ENCODE measurements at places on chromosomes 5 and 9. TPM values are rescaled to one million over a fixed set of nuclear protein-coding genes. Genes with fewer than 3 reads are reported as not detected.

DNA sequence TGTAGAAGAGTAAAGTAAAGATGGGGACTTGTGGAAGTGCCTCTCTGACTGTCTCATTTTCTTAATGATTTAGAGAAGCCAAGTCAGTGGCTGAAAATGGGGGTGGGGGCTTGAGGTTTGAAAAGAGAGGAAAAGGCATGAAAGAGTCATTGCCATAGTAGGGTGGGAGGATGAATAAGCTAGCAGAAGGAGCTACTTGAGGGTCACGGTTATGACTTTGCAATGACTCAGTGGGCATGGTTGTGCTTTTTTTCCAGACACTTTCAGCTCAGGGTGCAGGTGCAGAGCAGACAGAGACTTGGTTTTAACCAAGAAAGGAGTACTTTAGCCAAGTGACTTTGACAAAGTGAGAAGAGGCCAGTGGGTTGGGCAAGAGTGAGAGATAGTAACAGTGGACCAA is 117.8 kb downstream of the PTTG1 start:
- no peak for DNase-seq

- no peak for DNase-seq
Observed at GRCh38 chr5:66354422-66354821, 210.3 kb downstream of the SREK1 start.

DNA sequence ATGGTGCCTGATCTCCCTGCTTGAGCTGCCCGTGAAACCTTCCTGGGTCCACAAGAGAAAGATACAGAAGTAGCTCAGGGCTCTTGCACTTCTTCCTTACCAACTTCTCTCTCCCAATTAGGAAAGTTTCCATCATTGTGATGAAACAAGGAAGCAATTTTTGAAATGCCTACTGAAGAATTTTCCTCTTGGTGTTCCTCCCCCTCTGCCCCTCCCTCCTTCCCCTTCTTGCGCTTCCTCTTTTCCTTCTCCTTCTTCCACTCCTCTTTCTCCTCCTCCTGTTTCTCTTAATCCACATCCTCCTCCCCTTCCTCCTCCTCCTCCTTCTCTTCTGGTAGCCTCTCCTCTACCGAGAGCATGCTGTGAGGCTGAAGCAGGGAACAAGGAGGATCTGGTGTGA is 36.3 kb upstream of the OTULINL start:
- no peak for DNase-seq

DNA sequence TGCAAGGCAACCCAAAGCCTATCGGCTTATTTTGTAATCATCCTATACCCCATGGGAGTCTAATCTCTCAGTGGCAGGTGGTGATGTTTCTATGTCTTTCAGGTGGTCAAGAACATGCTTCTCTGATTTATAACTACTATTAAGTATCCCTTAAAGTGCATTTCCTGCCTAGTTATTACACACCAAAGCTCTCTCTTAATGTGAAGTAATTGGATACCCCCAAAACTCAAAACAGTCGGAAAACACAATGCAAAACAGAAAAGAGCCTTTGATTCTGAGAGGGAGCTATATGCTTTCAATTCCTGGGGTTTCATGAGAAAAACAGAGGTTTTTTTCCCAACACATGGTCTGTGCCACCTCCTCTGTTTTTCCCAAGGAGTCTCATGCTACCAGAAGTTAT is 416.4 kb downstream of the CSNK1G3 start:
- no peak for DNase-seq

GRCh38 chr9:112884721-112885120 is 6.0 kb downstream of the SLC46A2 start:
- DNase-seq, result no peak

DNA sequence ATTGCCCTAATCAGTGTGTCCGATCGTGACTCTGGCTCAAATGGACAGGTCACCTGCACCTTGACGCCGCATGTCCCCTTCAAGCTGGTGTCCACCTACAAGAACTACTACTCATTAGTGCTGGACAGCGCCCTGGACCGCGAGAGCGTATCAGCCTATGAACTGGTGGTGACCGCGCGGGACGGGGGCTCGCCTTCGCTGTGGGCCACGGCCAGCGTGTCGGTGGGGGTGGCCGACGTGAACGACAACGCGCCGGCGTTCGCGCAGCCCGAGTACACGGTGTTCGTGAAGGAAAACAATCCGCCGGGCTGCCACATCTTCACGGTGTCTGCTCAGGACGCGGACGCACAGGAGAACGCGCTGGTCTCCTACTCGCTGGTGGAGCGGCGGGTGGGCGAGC is 1.4 kb downstream of the PCDHA13 start:
- DNase-seq, result no peak

- no peak for DNase-seq
Observed at GRCh38 chr9:15944341-15944740, 391.5 kb downstream of the CCDC171 start.

- DNase-seq, result no peak
Observed at GRCh38 chr9:78289474-78289873, 7.5 kb upstream of the PSAT1 start.

- DNase-seq, result no peak
Observed at GRCh38 chr5:28808967-28809810, 1770.8 kb upstream of the CDH9 start.

GRCh38 chr9:5920860-5921328 is 30.2 kb downstream of the MLANA start:
- no peak for DNase-seq

- DNase-seq, result no peak
Observed at GRCh38 chr5:150567031-150567717, 59.2 kb downstream of the NDST1 start.

GRCh38 chr5:178193251-178193809 is 6.2 kb upstream of the GMCL2 start:
- DNase-seq, result no peak

DNA sequence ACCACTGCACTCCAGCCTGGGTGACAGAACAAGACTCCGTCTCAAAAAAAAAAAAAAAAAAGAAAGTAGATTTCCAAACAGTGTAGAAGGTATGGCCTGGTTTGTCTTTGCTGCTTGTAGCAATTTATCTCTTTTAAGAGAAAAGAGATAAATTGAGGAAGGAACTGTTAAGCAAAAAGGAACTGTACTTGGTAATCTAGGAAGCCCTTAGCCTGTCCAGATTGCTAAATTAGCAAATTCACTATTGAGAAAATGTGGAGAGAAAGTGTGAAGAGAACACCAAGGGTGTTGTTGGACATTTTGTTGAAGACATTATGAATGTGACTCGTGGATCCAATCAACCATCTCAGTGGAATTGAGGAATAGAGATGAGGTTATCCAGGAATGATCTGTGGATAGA is 13.0 kb upstream of the SUSD3 start:
- DNase-seq, result no peak

DNA sequence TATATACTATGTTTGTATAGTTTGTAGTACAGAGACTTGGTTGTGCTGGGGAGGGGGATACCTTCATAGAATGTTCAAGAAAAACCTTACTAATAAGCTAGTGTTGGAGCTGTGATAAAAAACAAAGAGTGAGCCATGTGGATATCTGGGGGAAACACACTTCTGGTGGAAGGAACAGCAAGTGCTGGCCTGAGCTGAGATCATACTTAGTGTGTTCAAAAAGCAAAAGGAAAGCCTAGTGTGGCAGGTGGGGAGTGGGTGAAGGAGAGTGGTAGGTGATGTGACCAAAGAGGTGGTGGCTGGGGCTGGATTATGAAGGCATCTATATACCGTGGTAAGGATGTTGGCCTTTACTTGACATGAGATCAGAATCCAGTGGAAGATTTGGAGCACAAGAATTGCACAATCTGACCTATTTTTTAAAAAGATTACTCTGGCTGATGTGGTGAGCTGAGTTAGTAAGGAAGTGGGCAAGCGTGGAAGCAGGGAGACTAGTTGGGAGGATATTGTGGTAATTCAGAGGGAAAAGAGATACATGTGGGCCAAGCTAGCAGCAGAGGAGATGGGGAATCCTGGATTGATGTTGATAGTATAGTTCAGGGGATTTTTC is 26.6 kb downstream of the PALM2AKAP2 start:
- DNase-seq, result no peak

- peak; percentile 82 for DNase-seq
Observed at GRCh38 chr5:138444774-138445546, 6.1 kb downstream of the REEP2 start.

DNA sequence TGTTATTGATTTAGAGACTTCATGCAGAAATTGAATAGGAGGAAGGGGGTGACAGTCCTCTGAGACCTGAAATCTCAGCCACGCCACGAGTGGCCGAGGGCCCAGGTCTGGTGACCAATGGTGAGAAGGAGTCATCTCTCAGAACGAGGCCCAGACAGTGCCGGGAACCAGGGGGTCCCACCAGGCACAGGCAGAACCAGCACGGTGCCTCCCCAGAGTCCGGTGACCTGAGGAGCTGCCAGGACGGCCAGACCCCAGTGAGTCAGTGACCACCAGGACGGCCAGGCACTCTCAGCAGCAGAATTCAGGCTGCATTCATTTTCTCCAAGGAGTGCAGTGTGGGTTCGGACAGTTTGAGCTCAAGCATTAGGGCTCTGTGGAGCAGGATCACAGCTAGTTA is 43.8 kb upstream of the NKD2 start:
- DNase-seq, result peak; percentile 41

GRCh38 chr5:100469767-100470166 is 65.4 kb upstream of the FAM174A start:
- DNase-seq, result no peak

GRCh38 chr9:80305136-80305535 is 733.4 kb downstream of the TLE4 start:
- no peak for DNase-seq

- DNase-seq, result no peak
Observed at GRCh38 chr9:4857163-4857810, 64.5 kb downstream of the RCL1 start.

DNA sequence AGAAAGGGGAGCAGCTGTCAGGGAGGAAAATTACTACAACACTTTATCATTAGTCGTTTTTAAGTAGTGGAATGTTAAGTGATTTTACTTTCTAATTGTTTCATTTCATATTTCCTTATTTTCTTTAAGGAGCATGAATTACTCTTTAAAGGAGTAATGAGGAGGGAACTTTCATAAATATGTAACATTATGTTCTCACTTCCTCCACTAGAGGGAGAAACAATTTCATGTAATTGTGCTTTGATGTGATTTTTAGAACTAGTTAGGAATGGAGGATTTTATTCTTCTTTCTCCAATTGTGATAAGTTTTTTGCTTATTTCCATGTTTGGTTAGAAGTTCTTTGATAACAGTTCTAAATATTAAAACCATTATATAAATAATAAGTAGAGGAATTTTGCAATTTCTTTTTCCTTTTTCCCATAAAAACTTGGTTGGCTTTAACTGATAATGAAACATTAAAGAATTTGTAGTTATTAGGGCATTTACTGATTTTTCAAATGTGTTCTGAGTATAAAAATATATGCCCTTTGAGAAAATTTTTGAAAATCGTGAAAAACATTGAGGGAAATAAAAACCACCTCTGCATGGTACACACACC is 25.6 kb downstream of the CEP78 start:
- DNase-seq, result no peak

GRCh38 chr9:134433909-134434882 is 107.9 kb downstream of the RXRA start:
- no peak for DNase-seq

DNA sequence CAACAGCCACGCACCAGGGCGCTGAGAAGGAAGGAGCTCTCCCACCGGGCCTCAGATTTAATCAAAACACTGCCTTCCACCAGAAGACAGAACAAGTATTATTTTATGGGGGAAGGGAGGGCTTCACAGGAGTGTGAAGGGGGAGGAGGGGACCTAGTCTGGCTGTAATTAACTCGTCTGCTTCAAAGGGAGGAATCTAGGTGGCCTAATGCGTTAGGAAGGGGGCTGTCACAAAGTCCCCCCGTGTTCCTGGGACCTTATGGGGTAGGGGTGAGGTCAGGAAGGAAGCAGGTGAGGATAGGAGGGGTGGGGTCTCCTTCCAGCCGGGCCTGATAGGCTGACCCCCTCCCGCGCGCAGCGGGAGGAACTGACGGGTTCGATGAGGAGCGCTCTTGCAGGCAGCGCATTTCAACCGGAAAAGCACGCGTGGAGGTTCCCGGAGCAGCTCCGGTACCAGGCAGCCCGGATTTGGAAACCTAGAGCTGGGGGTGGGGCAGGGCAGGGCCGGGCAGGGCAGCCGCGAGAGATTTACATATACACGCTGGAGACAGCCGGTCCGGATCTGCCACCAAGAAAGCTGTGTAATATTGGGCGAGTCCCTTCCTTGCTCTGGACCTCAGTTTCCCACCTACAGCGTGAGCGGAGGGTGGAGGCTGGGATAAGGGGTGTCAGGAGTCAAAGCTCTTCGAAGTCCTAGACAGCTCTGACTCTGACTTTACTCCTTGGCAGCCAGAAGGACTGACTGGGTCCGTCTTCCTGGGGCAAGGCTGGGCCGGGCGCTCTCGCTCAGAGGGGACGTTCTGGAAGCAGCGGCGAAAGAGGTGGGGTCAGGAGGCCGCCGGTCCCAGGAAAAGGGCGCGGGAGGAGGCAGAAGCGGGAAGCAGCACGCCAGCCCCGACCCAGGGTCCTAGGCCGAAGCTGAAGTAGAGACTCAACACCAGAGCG is 1.8 kb downstream of the SHB start:
- DNase-seq, result peak; percentile 85

- DNase-seq, result peak; percentile 5
Observed at GRCh38 chr5:176772271-176773210, 37.8 kb upstream of the UNC5A start.

GRCh38 chr9:96514108-96514799 is 64.3 kb downstream of the HABP4 start:
- DNase-seq, result no peak

GRCh38 chr5:160726721-160727120 is 125.3 kb downstream of the ATP10B start:
- DNase-seq, result no peak

GRCh38 chr9:113562653-113563381 is 99.3 kb downstream of the RGS3 start:
- DNase-seq, result no peak

DNA sequence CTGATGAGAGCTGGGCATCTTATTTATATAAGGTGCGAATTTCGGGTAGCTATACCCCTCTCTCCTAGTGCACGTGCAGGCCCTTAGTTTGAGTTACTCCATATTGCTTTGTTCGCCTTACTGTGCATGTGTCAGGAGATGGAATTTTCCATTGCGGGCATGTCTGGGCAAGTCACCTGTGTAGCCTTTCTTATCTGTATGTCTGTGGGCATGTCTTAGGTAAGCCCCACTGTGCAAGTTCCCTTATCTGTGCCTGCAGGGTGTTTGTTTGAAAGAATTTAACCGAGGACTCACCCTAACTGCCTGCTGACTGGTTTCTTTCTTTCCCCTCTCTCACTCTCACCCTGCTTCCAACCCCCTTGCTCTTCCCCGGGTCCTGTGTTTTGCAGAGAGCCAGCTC is 140.7 kb upstream of the RANBP3L start:
- no peak for DNase-seq

- DNase-seq, result no peak
Observed at GRCh38 chr9:72588336-72588735, 66.9 kb downstream of the TMC1 start.

GRCh38 chr9:128917151-128917849 is 3.5 kb upstream of the PHYHD1 start:
- DNase-seq, result peak; percentile 89

The RETREG1 gene
- total RNA-seq, result 19.3 TPM

The WDR38 gene
- total RNA-seq, result 23.1 TPM

The ANKRD20A1 gene
- total RNA-seq, result 2.1 TPM

The PSD2 gene
- not detected for total RNA-seq

The SPATA31D4 gene
- total RNA-seq, result not detected

The LCN10 gene
- 3.0 TPM for total RNA-seq

The PCDHA9 gene
- 0.39 TPM for total RNA-seq

The KCNT1 gene
- total RNA-seq, result not detected

The ARID3C gene
- total RNA-seq, result not detected

The RASEF gene
- 41.9 TPM for total RNA-seq

The PCDHB12 gene
- total RNA-seq, result 0.39 TPM

The PSMB7 gene
- total RNA-seq, result 64.6 TPM

The SHISAL2B gene
- total RNA-seq, result not detected

The HEMGN gene
- 1.0 TPM for total RNA-seq

The MARVELD2 gene
- 25.2 TPM for total RNA-seq

The TSLP gene
- total RNA-seq, result not detected

The SCGB3A1 gene
- 232 TPM for total RNA-seq

Measured in upper lobe of left lung (tissue), 6 donors.